ENCODE measurements at places on chromosomes 3 and 15.

DNA sequence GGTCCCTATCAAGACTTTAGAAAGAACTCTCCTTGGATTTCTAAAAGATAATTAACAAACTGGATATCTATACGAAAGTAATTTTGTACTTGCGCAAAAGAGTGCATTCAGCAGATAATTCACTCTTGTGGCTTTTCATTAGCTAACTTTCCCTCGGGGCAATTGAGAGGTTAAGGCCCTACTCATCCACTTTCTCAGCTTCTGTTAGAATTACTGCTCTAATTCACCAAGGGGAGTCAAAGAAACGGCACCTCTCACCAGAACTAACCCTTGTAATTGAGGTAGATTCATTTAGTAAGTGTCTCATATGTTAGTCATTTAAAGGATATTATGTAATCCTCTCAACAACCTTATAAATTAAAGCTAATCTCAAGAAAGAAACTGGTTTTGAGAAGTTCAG lies 22.5 kb upstream of the MB21D2 start:
- DNase-seq = no peak

GRCh38 chr3:176521531-176522175 lies 675.6 kb downstream of the TBL1XR1 start:
- no peak for DNase-seq

DNA sequence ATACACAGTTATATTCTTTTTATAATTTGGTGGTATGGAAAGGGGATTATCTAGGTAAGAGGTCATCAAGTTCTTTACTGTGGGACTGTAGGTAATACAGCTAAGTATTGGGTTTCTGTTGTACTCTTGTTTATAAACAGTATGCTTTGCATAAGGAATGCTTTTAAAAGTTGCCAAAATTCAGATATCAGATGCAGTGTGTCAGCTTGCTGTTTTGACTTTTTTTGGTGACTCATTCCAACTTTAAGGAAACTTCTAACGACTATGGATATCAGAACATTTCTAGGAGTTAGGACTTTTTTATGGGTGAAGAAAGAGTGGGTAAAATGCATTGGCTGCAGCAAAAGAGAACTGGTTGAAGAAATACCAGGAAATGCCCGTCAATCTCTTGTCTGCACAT lies 2.8 kb downstream of the SCAANT1 start:
- no peak for DNase-seq

- no peak for DNase-seq
Measured at GRCh38 chr3:188358787-188359493, 205.0 kb downstream of the LPP start.

GRCh38 chr3:71415681-71416122 lies 167.8 kb downstream of the FOXP1 start:
- no peak for DNase-seq

DNA sequence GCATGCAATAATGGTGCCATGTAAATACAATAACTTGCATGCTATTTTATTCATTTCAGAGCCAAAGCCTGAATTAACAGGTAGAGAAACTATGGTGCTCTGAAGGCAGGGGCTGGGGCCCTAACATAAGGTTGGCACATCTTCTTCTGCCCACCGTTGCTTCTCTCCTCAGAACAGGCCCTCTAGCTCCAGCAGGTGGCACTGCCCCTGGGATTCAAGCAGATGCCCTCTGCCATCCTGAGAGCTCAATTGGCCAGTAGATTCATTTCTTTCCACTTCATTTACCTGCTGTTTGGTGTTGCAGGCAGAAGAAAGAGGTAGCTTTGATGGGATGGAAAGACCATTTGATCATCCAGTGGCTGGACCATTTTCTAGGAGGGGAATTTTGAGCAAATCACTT lies 130.5 kb downstream of the FOXB1 start:
- DNase-seq = no peak

GRCh38 chr3:24149032-24149431 lies 203.9 kb downstream of the NR1D2 start:
- no peak for DNase-seq

DNA sequence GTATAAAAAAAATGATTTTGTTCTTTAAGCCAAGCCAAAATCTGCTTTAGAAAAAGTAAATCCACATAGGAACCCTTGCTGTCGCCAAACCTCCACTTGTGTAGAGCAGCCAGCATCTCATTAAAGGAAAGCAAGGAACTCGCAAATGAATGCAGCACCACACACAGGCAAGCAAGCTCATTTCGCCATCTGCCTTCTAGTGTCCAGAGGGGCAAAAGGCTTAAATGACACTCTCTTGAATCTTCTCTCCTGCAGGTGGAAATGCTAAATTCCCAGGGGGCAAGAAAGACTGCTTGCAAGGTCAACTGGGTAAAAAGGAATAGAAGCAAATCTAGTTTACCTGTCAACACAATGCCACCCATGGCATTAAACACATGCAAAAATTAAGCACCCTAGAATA lies 2.4 kb downstream of the MB21D2 start:
- DNase-seq = no peak

DNA sequence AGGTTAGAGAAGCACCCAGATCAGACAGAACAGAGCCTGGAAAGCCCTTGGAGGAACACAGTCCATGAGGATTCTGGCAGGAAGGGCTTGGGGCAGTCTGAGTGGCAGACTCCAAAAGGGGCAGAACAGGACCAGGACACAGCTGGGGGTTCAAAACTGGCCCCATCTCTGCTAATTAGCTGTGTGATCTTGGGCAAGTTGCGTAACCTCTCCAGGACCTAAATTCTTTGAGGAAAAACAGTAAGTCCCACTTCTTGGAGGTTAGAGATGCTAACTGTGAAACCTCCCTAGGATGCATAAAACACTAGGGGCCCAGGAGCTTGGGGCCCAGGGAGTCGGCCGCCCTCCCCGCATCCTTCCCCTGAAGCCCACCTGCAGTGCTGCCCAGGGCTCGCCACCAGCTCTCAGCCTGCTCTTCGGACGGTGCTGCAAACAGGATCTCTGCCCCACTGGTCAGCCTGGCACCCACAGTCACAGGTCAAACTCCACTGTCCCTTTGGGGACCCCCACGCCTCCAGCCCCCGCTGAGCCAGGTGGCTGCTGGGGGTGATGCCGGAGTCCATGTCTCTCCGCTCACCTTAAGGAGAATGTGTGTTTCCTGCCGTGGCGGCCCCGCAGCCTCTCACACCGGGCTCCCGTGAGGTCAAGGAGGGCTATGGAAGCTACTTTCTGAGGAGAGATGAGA lies 12.0 kb downstream of the PLA2G4B start:
- no peak for DNase-seq

GRCh38 chr3:140424211-140424610 lies 253.7 kb upstream of the TRIM42 start:
- DNase-seq = no peak

DNA sequence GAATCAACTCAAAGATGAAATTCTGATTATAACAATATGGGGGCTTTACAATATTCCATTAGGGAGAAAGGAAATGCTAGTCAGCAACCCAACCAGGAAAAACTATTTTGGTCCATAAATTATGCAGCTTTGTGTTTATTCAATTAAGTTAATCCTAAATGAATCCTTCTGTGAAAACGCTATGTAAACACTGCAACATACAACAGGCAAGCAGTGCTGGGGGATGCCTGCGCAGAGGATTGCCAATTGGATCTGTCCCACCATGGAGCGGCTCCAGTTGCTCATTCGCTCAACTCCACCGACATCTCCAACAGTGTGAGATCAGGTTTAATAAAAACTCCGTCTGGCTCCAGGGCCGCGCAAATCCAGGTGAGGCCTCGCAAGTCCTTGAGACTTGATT lies 290.5 kb upstream of the VEPH1 start:
- DNase-seq = no peak

DNA sequence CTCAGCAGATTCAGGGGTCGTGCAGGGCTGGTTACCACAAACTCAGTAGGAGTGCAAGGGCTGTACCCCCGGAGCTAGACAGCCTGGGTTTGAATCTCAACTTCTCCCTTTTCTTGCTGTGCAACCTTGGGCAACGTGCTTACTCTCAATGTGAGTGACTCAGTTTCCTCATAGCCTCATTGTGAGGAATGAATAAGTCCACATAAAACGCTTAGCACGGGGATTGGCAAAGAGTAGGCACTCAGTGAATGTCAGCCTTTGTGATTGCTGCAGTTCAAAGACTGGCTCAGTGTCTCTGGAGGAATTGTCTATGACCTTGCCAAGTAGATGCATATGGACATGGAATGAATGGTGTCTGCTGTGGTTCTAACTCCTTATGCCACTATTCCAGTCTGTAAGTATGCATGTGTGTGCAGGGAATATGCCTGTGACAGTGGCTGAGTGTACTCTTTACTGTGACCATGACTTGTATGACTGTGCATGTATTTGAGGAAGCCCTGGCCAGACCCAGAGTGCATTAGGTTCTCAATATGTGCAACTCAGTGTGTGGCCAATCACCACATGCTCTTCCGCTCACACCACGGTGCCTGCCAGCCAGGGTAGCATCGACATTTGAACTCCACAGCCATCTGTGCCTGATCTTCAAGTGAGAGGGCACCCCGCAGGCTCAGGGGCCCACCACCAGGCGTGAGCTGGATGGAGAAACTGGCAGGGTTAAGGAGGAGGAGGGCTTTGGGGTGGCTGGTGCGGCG lies 900 bp upstream of the HYAL3 start:
- no peak for DNase-seq

DNA sequence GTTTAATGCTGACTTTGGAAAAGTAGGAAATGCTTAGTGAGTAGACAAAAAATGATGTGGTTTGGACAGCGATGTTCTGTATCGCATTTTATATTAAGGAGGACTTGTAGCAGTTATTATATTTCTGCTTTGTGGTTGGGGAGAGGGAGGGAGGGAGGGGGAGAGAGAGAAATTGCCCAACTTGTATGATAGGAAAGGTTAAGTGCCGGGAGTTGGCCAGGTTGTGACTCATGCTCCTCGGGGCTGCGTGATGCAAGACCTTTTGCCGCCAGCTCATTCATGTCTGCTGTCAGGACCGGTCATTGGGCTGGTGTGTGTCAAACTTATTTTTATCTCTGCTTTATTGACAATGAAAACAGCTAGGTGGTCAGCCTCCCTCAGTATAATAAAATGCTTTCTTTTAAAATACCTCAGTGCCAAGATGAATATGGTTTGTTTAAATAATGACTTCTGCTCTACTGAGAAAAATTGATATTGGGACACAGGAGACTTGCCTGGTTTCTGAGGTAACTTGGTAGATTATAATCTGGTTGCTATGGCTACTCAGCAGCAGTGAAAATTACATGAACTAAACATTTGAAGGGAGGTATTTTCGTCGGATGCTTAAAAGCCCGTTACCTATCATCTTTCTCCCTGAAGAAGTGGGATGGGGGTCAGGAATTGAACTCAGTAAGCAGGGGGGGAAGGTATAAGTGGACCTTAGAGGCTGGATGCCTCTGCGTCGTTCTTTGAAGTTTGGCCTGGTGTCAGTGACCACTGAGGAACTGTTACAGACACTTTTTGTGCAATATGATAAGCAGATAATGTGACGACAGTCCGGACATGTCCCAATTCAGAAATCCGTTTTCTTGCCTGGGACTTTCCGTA lies 90.7 kb downstream of the FNDC3B start:
- DNase-seq = peak; percentile 87

- no peak for DNase-seq
Measured at GRCh38 chr3:40201770-40202169, 107.7 kb upstream of the EIF1B start.

DNA sequence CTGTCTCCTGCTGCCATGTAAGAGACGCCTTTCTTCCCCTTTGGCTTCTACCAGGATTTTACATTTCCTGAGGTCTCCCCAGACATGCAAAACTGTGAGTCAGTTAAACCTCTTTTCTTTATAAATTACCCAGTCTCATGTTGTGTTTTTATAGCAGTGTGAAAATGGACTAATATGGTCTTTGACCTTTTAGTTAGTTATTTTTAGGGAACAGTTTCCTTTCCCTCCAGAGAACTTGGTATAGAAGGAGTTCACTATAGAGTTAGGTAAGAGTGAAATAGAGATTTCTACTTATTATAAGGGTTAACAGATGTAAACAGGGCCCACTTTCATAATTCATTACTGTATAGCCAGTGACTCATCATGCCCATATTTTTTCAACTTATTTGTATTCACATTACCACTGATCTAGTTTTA lies 170.9 kb downstream of the UNC13C start:
- DNase-seq = no peak

- DNase-seq = no peak
Measured at GRCh38 chr3:17143893-17144664, 259.3 kb downstream of the PLCL2 start.

DNA sequence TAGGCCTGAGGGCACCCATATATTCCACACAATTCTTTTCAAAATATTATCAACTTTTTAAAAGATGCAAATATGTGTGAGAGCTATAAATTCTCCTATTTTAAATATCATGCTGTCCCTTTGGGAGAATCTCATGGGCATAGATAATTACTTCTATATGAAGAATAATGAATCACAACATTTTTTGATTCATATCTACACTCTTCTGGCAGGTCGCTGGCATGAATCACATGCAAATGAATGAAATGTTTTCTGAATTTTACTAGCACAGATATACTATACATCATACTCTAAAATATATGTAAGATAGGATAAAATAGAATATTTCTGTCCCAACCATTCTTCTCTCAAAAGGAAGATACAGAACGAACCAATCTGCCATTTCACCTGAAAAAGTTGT lies 277.7 kb upstream of the KCNH8 start:
- no peak for DNase-seq

GRCh38 chr3:46711305-46711704 lies 6.4 kb downstream of the PRSS50 start:
- no peak for DNase-seq

GRCh38 chr3:143608966-143609365 lies 239.3 kb downstream of the SLC9A9 start:
- no peak for DNase-seq

DNA sequence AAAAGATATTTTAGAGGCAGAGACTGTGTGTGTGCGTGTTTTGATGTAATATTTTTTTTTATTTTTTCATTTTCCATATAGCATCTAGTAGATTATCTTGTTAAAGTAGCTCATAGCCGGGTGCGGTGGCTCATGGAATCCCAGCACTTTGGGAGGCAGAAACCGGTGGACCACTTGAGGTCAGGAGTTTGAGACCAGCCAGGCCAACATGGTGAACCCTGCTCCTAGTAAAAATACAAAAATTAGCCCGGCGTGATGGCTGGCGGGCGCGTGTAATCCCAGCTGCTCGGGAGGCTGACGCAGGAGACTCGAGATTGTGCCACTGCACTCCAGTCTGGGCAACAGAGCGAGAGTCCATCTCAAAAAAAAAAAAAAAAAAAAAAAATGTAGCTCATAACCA lies 1481.2 kb upstream of the CADM2 start:
- DNase-seq = no peak

DNA sequence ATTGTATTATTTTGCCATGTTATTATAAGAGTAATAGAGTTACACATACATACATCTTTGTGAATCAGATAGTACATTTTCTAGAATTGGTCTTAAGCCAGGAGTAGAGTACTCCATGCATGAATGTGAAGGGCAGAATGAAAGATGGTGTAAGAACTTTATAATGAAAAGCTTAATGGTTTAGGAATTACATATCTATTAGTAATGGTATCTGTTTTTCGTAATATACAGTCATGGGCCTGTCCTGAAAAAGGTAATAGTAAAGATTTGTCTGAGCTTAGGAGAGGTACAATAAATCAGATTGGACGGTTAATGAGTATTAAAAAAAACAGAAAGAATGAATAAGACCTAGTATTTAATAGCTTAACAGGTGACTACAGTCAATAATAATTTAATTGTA lies 118.2 kb upstream of the PRTG start:
- no peak for DNase-seq

GRCh38 chr3:121681792-121682191 lies 21.1 kb upstream of the HCLS1 start:
- no peak for DNase-seq

- DNase-seq = no peak
Measured at GRCh38 chr3:102661707-102662497, 227.1 kb downstream of the ZPLD1 start.

GRCh38 chr3:170426240-170426797 lies 7.7 kb downstream of the CLDN11 start:
- no peak for DNase-seq

Data from NK-92 treated with Interleukin-12 subunit alpha and Interleukin-12 subunit beta, amount 100 ng/mL, for 24 hours (cell line).